Activated T-cell treated with anti-CD3 and anti-CD28 coated beads, Interleukin-2, amount 50 U/mL, for 72 hours (primary cell): ENCODE measurements at places on chromosomes 2 and 18.

DNA sequence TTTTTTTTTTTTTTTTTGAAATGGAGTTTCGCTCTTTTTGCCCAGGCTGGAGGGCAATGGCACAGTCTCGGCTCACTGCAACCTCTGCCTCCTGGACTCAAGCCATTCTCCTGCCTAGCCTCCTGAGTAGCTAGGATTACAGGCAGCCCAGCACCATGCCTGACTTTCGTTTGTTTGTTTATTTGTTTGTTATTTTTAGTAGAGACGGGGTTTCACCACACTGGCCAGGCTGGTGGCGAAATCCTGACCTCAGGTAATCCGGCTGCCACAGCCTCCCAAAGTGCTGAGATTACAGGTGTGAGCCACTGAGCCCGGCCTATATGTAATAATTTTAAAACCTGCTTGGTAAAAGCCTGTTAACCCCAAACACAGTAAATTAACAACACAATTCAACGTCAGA, 435.7 kb downstream of the LRRTM4 start:
- no peak for DNase-seq

DNA sequence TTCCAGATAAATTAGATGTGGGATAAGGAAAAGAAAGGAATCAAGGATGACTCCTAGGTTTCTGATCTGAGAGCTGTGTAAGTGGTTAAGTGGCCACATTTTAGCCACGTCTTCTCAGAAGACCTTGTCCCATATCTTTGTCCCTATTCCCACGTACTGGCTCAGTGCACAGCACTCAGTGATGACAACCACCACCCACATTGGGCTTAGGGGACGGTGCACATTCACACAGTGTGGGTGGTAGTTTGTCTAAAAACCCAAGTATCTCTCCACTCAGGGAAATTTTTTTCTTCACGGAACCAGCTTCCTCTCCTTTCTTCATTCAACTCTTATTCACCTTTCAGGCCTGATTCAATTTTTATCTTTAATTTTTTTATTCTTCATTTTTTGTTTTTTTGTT, 30.6 kb upstream of the GCC2 start:
- DNase-seq: no peak

GRCh38 chr2:231616296-231616695, 23.6 kb downstream of the TEX44 start:
- DNase-seq: no peak

- no peak for DNase-seq
Observed at GRCh38 chr18:56248610-56249235, 389.7 kb downstream of the TXNL1 start.

- DNase-seq: no peak
Observed at GRCh38 chr2:66982766-66983165, 414.4 kb upstream of the ETAA1 start.

DNA sequence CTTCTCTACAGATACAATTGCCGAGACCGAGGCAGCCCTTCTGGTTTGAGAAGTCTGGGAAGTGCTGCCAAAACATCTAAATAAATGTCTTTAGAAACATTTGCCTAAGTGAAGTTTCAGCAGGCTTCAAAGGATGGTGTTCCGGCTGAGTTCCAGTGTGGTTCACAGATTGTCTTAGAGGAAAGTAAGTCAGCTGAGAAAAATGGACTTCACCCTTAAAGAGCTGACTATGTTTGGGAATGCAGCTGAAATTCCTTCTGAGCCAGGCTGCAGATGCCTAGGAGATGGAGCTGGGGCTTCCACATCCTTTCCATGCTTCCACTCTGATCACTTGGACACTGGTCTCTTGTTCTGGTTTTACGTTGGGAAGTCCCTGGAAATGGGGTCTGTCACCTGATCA, 83.6 kb downstream of the FHOD3 start:
- no peak for DNase-seq

DNA sequence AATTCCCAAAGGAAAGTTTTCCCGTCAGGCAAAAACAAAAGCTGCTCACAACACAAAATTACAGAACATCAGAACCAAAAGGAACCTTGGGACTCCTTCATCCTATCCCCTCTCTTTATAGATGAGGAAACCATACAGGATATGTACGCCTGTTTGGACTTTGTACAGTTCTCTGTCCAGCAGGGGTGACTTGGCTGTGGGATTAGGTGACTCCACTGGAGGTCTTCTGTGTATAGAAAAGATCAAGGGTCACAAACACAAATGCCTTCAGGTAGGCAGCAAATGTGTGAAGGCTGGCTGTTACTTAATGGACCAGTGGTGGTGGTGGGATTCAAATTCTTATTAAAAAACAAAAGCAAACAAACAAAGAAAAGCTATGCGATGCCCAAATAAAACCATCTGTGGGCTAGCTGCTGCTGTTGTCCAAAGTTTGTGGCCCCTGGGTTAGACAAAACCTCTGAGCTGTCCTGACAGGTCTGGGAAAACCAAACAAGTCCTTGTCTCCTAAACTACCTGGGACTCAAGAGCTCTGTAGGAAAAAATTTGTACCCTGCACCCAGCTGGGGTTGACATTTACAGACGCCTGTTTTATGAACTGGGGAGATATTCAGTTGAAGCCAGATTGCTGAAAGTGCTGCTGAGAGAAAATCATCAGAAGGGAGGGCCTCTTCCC, 1.3 kb upstream of the CEP68 start:
- DNase-seq: no peak

- no peak for DNase-seq
Observed at GRCh38 chr2:587087-587960, 89.9 kb downstream of the TMEM18 start.

- no peak for DNase-seq
Observed at GRCh38 chr2:225137971-225138370, 95.7 kb upstream of the DOCK10 start.

- no peak for DNase-seq
Observed at GRCh38 chr2:102636283-102636907, 17.0 kb downstream of the SLC9A2 start.

DNA sequence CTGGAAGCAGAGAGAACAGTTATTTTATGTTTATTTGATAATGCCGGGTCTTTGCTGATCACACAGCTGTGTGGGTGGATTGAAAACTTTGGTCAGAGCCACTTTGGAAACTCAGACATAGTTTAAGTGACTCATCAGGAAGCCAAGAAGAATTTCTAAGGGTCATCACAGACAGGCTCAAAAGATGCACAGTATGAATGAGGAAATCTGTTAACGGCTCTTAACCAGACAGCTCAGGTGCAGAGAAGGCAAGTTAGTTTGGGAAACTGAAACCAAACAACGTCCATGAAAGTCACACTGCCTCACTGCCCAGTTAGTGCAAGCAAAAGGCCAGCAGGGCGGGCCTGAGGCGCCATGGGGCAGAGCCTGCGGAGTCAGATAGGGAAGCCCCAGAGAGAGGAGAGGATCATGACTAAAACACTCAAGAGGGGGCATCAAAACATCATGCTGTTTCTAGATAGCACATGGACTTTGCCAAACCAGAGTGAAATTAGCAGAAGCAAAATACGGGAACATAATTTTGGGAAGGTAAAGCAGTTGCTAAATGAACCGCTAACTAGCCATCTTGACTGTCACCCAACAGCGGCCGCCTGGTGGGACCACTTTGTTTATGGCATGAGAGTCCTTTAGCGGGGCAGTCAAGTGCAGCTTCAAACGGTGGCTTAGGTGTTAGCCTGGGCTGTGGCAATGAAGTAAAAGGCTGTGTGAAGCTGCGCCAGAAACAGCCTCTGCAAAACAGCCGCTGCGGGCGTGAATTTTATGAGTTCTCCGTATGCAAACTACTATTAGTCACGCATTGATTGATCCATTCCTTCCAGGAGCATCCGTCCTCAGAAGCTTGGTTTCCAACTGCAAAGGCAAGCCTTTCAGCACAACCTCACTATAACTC, 101.2 kb downstream of the KCTD18 start:
- no peak for DNase-seq

- no peak for DNase-seq
Observed at GRCh38 chr2:30722936-30723725, 84.1 kb downstream of the CAPN13 start.

DNA sequence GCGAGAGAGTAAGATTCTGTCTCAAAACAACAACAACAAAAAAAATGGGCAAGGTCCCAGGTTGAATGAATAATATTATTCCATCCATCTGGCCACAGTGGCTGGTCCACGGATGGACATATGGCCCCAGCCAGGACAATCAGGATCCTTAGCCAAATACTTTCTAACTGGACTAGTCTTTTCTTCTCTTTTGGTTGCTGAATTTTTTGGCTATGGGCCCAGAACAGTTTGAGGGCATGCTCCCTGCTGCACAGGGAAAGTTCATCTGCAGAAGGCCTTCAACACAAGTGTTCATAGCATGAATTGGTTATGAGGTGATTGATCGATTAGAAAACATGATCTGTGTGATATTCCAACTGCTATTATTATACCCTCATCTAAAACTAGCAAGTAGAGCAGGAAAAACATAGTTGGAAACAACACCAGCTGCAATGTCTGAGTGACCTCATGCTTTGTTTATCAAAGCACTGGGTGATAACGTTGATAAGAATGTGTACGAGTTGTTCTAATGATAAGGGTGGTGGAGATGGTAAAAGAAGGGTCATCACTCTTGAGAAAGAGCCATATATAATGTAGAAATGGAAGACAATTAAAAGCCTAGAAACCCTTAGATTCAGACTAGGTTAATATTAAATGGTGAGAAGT, 47.8 kb upstream of the RNF103 start:
- no peak for DNase-seq

DNA sequence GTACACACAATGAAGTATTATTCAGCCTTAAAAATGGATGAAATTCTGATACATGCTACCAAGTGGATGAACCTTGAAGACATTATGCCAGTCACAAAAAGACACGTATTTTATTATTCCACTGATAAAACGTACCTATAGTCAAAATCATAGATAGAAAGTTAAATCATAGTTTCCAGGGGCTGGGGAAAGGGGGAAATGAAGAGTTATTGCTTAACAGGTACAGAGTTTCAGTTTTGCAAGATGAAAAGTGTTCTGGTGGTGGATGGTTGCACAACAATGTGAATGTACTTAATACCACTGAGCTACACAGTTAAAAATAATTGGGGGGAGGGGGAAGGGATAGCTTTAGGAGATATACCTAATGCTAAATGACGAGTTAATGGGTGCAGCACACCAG, 279.0 kb upstream of the STON1 start:
- DNase-seq: no peak

- DNase-seq: no peak
Observed at GRCh38 chr2:105321875-105322646, 7.5 kb downstream of the TGFBRAP1 start.

- DNase-seq: no peak
Observed at GRCh38 chr2:60317844-60318243, 235.6 kb downstream of the BCL11A start.

DNA sequence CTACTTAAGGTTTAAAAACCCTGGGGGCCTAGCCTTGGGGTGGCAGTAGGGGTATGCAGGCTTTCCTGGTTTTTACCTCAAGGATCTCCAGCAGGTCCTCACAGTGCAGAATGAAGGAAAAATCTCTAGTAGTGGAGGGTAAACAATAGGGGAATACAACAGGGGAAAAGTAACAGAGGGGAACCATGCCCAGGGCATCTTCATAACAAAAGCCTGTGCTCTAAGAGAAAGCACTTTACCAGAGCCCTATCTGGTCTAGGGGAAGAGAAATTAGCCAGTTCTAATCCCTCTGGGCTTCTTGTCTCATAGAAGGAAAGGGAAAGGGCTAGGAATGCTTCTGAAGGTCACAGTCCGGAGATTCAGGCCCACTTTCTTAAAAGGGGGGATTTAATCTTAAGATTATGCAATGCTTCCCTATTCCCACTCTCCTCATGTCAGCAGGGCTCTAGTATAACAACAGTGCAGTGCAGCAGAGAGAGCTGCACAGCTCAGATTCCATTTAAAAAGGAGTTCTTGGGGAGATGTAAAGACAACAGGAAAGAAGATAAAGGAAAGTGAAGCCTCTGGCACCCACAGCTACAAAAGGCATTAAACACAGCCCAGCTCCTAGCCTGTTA, 149.0 kb upstream of the CYP1B1 start:
- DNase-seq: no peak

GRCh38 chr2:120480903-120481445, 135.0 kb downstream of the INHBB start:
- no peak for DNase-seq

- no peak for DNase-seq
Observed at GRCh38 chr18:76564117-76564516, 69.1 kb upstream of the ZNF516 start.

GRCh38 chr18:48013162-48013561, 82.7 kb upstream of the SMAD2 start:
- no peak for DNase-seq

DNA sequence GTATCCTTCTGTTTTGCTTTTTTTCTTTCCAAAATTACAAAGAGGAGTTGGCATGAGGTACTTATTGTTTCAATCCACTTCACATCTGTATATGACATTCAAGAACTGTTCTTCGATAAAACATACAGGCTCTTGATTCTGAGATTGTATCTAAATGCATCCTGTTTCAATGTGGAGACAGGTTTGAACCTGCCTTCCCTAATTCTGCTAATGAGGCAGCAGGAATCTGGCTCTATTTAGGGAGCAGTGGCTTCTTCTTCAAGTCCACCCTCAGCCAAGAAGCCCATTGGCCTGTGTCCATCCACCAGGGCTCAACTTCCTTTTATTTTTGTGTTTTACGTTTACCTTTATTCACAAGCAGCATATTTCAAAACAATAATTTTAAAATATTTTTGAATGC, 84.8 kb upstream of the PIK3C3 start:
- DNase-seq: no peak

GRCh38 chr2:154343282-154343681, 355.2 kb upstream of the KCNJ3 start:
- no peak for DNase-seq

DNA sequence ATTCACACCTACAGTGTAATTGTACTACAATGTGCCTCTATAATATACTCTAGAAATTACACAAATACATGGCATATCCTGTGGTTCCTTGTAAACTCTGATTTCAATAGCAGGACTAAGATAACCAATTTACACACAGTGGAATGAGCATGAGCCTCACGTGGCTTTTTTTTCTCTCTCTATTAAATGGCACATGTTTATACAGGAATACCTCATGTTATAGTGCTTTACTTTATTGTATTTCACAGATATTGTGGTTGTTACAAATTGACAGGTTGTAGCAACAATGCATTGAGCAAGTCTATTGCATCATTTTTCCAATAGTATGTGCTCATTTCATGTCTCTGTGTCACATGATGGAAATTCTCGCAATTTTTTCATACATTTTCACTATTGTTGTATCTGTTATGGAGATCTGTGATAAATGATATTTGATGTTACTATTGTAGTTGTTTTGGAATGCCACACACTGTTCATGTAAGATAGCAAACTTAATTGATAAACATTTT, 260.0 kb downstream of the FSIP2 start:
- no peak for DNase-seq

- no peak for DNase-seq
Observed at GRCh38 chr2:86028766-86029381, 76.8 kb downstream of the POLR1A start.
